AG10803 (cell line): ENCODE measurements at places on chromosomes 7 and 10.

DNA sequence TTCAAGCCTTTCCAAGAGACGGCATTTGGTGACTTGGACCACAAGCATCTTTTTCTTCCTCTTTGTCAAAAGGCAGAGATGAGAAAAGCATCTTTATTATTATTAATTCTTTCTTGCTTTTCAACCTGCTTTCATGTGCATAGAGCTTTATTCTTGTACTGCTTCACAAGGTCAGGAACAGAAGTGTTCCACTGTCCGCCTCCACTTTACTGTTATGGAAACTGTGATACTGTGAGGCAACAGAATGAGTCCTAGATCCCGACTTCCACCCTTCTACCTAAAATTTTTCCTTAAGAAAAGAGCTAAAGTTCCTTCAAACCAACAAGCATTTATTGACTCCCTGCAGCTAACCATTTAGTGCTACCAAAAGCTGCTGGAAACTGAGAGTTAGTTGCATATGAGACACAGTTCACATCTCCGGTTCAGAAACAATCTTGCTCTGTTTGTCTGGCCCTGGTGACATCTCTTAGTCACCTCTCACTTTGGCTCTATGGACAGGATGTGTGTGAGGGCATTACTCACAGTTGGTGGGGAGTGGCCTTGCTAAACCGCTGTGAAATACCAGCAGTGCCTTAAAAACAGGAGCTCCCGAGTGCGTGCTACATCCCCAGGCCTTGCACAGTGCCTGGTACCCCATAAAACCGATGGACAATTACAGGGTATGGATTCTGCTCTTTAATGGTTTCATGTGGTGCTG lies 77.1 kb upstream of the TRIL start:
- DNase-seq: peak; percentile 68

DNA sequence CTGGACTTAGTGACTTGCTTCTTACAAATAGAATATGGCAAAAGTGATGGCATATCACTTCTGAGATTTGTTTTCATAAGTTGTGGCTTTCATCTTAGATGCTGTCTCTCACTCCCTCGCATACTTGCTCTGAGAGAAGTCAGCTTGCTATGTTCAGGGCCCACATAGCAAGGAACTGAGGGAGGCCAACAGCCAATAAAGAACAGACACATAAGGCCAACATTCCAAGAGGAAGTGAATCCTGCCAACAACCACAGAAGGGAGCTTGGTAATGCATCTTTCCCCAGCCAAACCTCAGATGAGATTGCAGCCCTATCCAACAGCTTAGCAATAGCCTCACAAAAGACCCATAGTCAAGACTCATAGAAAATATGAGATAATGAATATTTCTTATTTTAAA lies 39.2 kb upstream of the DMTF1 start:
- DNase-seq: peak; percentile 42

DNA sequence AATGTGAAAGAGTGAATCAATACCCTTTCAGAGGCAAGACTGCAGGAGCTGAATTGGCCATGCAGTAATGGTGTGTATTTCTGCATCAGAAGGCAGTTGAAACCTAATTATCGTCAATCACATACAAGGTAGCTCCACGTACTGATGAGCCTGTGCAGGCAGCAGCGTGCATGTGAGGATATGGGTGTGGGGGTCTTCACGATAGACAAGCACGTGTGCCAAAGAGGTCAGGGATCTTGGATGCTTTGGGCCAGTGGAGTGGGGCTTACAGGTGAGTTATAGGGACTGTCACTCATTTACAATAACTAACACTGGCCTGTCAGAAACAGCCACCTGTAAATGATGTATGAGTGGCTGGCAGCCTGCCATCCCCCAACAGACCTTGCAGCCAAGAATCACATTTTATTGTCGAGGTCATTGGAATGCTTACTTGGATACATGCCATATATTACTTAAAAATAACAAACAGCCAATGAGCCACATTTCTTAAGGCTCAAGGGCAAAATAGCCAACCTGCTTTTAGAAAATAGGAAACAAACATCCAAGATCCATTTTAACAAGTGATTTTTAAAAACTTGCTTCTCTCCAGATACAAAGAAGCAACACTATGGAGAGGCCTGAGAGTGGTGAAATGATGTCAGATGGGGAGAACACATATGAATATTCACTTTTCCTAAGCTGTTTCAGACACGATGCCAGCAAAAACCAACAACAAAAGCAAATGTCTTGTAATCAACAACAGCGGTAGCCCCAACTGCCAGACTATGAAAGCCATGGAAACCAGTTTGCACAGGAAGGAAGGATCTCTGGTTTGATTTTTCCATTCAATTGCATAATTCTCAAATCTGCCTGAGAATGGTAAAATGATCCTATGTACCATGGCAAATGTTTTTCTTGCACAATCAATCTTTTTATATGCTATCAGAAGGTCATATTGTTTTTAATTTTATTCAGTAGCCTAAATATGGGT lies 210.7 kb downstream of the SKAP2 start:
- DNase-seq: peak; percentile 8

GRCh38 chr10:127952575-127952869 lies 45.6 kb downstream of the PTPRE start:
- DNase-seq: no peak

DNA sequence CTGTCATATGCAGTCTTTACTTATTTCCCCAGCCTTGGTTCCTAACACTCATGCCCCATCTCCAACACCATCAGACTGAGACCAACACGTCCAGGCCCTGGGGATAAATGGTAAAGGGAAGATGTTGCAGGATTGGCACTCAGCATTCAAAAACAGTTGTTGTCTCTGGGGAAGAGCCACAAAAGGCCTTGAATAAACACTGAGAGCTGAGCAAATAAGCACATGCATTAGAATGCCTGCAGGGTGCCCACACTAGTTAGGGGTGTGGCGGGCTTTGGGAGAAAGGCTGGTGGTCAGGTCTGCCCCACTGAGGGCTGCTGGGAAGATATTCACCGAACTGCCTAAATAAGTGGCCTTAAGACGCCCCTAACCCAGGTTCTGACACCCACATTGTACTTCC lies 391.0 kb downstream of the GFRA1 start:
- no peak for DNase-seq
